ENCODE measurements at places on chromosomes 1 and 21. TPM values are rescaled to one million over a fixed set of nuclear protein-coding genes. Genes with fewer than 3 reads are reported as not detected.

Gene MYBPH
- total RNA-seq = not detected

Gene KRTAP20-4
- total RNA-seq = not detected

Gene TMEM82
- not detected for total RNA-seq

Gene MAP3K21
- 12.1 TPM for total RNA-seq

Gene MYOG
- not detected for total RNA-seq

Gene INAVA
- total RNA-seq = 37.0 TPM

Gene FAM163A
- total RNA-seq = not detected

Gene CYP4X1
- not detected for total RNA-seq

Gene KANK4
- 0.41 TPM for total RNA-seq

Gene NTRK1
- 0.21 TPM for total RNA-seq

Gene STRIP1
- 14.2 TPM for total RNA-seq

Gene FLG
- not detected for total RNA-seq

Gene LZIC
- 16.9 TPM for total RNA-seq

Gene PLEKHN1
- total RNA-seq = 6.4 TPM

Gene PRAMEF5
- total RNA-seq = not detected

Gene MPC2
- 79.8 TPM for total RNA-seq

Gene PLA2G2C
- not detected for total RNA-seq

Measured in A549 treated with RU486 at 1 μM for 4 hours (cell line).